AML-193 (cell line): ENCODE measurements at places on chromosomes 7 and 10.

- no peak for DNase-seq
These were observed 287.6 kb downstream of the SORCS3 start for GRCh38 chr10:104928734-104929133.

DNA sequence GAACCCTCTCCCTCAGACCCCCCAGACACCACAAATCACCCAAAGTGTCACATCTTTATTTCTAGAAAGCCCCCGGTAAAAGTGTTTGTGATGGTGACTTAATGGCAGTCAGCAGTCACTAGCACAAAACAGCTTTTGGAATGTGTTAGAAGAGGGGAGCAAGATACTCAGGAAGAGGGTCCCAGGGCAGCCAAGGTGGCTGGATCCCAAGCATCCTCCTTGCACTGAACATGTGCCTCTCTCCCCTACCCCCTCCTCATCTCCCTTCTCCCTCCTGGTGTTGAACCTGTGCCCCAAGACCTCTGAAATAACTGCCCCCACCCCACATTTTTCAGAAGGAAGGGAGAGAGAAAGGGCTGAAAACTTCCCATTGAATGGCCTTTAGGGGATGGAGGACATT, 37.8 kb upstream of the MXI1 start:
- DNase-seq, result no peak

GRCh38 chr7:95871075-95871848, 98.9 kb downstream of the DYNC1I1 start:
- DNase-seq, result peak; percentile 37

- DNase-seq, result no peak
These were observed 15.3 kb downstream of the KCNH2 start for GRCh38 chr7:150962553-150963399.

DNA sequence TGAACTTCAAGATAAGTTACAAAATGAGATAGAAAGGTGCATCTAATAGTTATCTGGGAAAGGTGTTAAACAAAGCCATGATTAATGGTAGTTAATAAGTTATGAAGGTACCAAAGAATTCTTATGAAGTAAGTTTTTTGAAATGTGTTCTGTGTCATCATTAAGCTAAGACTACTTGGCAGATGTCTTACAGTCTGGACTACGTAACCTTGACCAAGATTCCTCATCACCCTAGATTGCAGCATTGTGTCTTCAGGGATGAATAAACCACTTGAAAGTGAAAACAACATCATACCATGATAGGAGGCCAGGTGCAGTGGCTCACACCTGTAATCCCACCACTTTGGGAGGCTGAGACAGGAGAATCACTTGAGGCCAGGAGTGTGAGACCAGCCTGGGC, 48.2 kb downstream of the GOT1 start:
- DNase-seq, result no peak

GRCh38 chr10:61786728-61787127, 114.8 kb upstream of the ARID5B start:
- DNase-seq, result no peak

- DNase-seq, result no peak
These were observed 133.3 kb upstream of the HGF start for GRCh38 chr7:81903115-81903514.

GRCh38 chr7:94274828-94275227, 119.9 kb upstream of the COL1A2 start:
- no peak for DNase-seq
